ENCODE measurements at places on chromosomes 5 and 9.

DNA sequence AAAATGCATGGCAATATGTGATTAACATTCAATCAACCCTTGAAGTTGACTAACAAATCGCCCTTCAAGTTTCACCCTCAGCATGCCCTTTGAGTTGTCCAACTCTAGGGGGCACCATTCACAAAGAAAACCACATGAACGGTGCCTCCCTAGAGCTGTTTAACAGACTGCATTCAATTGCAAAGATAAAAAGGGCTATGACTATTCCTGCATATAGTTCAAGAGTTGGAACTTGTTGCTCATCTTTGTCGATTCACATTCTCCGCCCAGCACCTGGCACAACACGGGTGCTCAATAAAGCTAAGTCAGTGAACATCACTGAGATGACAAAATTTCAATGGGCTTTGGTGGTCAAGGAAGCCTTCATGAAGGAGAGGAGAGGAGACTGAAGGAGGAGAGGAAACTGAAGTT lies 69.6 kb upstream of the SLC30A5 start:
- no peak for DNase-seq

DNA sequence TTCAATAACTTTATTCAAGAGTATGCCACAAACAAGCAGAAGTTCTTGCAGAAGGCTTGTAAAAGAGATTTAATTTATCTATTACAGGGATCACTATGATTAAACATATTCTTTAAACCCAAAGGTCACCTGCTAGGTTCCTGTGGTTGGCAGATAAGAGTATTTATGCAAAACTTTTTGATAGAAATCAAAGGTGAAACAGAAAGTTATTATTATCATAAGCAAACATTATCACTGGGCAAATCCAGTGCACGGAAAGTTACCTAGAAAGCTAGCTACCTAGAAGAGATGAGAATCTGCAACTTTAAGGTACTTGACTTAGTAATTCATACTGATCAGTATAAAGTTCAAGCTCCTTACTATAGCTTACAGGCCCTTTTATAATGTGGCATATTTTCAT lies 3.2 kb downstream of the STARD4 start:
- DNase-seq = no peak

DNA sequence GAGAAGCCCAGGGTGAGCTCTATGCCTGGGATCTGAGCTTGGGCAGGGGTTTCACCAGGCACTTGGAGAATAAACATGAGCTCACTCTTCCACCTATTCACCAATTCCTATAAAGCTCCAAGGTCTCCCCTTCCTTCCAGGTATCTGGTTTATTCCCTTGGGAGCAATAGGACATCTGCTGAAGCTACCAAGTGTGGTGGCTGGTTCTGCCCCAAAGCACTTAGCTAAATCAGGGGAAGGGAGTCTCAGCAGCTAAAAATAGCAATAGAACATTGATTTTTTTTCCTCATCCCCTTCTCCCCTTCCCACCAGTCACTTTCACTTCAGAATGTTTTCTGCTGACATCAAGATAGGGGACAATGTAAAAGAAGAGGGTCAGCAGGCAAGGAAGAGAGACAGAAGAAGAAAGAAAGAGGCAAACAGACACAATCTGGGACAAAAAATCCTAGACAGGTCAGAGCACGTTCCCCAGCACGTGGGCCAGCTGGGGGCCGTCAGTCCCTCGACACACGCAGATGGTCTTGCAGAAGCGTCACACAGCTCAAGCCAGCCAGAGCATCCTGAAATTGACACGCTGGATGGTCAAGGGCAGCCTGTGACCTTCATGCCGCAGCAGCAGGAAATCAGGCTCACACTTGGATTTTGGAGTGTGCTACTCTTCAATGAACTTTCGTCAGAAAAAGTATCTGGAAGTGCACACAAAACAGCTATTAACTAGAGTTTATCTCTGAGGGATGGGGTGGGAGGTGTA lies 176.0 kb downstream of the ZNF608 start:
- DNase-seq = no peak

DNA sequence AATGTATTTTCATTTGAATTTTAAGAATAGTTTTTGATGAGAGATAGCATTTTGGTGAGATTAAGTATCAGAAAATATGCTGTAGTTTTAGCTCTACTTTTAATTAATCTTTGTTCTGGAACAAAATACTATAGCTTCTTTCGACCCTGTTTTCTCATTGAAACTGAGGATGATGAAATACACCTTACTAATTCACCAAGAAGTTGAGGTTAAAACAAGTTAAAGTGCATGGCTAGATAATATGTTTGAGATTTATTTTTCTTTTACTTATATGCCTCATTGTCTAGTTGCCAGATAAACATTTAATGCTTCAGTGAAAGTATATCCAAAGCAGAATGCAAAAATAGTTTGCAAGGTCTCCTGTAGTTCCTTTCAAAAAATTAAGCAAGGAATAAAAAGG lies 140.1 kb upstream of the KCNN2 start:
- DNase-seq = no peak

GRCh38 chr9:81898851-81899250 lies 29.4 kb upstream of the SPATA31D4 start:
- DNase-seq = no peak

DNA sequence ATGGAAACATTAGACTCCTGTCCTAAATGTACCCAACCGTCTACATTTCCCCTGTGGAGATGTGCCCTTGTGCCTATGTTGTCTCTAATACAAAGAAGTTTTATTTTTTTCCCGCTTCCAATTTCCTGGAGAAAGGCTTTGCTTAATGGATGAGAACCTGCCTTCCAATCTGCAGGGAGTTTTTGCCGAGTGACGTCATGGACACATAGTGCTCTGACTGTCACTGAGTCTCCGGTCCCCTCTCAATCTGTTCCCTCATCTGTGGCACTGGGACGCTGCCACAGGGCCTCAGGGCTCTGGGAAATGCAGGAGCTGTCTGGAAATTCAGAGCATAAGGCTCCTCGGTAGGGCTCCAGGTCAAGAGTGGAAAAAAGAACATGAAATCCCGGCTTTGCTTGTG lies 144.8 kb downstream of the PDZD2 start:
- DNase-seq = no peak

DNA sequence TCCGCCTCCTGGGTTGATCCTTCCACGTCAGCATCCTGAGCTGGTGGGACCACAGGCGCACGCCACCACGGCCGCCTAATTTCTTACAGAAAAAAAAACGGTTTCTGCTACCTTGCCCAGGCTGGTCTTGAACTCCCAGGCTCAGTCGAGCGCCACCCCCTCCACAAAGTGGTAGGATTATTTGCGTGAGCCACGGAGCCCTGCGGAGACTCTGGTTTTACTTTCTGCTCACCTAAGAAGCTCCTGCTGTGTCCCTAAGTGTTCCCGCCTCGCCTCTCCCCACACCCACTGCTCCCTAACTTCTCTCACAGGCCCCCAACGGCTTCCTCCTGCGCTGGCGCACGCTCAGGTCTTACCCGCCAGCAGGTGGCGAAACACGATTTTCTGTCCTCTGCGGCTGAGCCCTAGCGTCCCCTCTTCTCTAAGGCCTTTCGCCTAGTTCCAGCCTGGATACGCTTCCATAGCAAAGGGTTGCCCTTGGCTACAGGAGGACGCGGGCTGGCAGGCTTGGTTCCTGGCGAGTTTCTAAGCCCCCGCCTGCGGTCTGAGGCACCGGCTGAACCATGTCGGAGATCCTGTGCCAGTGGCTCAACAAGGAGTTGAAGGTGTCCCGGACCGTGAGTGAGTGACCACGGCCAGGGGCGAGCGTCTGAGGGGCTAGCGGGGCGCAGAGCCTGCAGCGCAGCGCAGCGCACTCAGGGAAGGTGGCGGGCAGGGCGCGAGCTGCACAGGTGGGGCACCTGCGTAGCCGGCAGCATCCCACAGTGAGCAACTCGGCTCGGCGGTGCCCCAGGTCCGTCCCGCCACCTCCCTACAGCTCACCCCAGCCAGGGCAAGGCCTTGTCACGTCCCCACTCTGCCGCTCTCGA lies at the start of gene SPEF2:
Gene SPEF2, plus strand, starts transcription at position 429 of the 869 bp plus-strand sequence. Its CDS starts 135 bp downstream, at position 564.
- peak; percentile 52 for DNase-seq

GRCh38 chr9:22208846-22209585 lies 199.9 kb upstream of the CDKN2B start:
- no peak for DNase-seq

- DNase-seq = no peak
Observed at GRCh38 chr9:18672706-18673105, 198.8 kb downstream of the ADAMTSL1 start.

GRCh38 chr5:51958473-51958872 lies 575.2 kb downstream of the ISL1 start:
- DNase-seq = no peak

GRCh38 chr5:96590796-96591195 lies 71.4 kb upstream of the CAST start:
- no peak for DNase-seq

- no peak for DNase-seq
Observed at GRCh38 chr5:160369990-160370712, at the start of gene C1QTNF2. Gene C1QTNF2, minus strand, starts transcription at chr5:160370626. Its CDS starts 15,615 bp downstream, at chr5:160355011.

- DNase-seq = no peak
Observed at GRCh38 chr5:123476731-123477130, 35.2 kb upstream of the CSNK1G3 start.

GRCh38 chr5:60779466-60779865 lies 64.6 kb downstream of the ELOVL7 start:
- DNase-seq = no peak

- DNase-seq = no peak
Observed at GRCh38 chr5:134188092-134188491, 11.3 kb upstream of the SKP1 start.

DNA sequence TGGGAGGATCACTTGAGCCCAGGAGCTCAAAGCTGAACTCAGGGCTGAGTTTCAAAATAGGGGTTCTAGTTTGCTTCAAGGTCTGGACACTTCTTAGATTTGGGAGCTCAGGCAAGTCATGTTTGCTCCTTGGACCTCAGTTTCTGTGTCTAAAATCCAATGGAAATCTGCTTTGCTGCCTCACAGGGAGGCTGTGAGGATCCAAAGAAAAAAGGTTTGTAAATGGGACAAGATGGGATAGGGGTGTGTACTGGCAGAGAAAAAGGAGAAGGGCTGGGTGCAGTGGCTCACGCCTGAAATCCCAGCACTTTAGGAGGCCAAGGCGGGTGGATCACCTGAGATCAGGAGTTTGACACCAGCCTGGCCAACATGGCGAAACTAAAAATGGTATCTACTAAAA lies 39.6 kb upstream of the SH3PXD2B start:
- no peak for DNase-seq

DNA sequence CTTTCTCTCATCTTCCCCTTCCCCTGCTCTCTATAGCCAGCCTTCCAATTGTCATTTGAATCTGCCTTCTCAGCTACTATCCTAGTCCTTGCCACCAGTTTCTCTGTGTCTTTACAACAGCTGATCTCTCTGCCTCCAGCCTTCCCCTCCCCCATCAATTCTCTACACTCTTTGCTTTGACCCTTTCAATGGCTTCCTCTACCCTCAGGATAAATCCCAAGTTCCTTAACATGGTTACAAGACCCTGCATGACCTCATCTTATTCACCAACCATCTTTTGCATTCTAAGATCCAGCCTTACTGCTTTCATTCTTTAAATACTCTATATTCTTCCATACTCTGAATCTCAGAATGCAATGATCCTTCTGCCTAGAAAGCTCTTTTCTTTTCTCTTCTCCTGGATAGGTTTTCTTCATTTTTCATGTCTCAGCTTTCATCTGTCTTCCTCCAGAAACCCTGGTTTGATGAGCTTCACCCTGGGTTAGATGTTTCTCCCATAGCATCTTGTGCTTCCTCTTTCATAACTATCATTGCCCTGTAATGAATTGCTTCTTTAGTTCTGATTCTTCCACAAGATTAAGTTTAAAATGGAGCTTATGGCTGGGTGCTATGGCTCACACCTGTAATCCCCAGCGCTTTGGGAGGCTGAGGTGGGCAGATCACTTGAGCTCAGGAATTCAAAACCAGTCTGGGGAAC lies 58.6 kb upstream of the ZSWIM6 start:
- DNase-seq = no peak

All from T-helper 17 cell (primary cell).